ENCODE measurements at places on chromosomes 7 and 10.

- DNase-seq: peak; percentile 15
Measured at GRCh38 chr7:155380221-155380861, 77.6 kb upstream of the EN2 start.

GRCh38 chr10:110437761-110438341 is 59.9 kb upstream of the DUSP5 start:
- DNase-seq: no peak

DNA sequence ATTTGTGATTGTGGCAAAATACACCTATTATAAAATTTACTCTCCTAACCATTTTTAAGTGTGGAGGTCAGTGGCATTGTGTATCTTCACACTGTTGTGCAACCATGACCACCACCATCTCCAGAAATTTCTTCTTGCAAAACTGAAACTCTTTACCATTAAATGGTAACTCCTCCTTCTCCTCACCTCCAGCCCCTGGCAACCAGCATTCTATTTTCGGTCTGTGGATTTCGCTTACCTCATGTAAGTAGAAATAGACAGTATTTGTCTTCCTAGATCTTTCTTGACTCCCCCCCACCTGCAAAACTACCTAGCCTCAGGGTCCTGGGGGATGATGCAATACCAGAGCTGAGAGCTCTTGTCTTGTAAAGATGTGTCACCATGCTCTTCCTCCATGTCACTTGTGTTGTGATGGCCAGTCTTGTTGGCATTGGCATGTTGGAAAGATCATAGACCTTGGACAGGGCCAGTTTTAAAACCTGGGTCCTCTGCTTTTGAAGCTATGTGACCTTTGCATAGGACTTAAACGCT is 71.1 kb upstream of the EMX2 start:
- no peak for DNase-seq

DNA sequence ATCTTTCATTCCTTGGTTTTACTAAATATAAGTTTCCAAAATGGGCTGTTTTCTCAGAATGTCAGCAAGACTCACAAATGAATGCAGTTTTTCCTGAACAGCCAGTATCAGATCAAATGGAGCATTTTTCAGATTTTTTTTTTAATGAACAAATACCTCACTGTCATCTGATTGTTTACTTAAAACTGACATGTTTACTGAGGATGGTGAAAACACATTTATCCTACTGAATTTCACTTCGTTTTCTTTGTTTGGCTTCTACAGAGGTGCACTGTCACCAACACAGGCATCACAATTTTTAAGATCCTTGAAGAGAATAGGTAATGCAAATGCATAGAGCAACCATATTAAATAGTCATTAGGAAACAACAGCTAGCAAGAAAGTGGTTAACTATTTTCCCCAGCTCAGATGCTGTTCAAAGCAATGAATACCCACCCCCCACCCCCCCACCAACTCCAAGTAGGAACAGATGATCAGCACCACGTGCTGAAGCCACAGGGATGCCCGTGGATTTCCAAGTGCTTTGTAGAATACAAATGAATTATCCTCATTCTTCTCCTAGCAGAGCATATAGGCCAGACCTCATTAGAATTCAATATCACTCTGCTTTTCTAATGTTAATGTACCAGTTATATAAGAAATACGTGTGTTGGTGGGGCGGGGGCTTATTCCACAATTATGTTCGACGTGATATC is 205.9 kb downstream of the SKAP2 start:
- DNase-seq: no peak

Data from stimulated activated CD8-positive, alpha-beta memory T cell treated with anti-CD3 and anti-CD28 coated beads, Interleukin-4, amount 100 ng/mL, for 1 hour (primary cell).